ENCODE measurements at places on chromosomes 5 and 9. TPM values are rescaled to one million over a fixed set of nuclear protein-coding genes. Genes with fewer than 3 reads are reported as not detected.

The ST6GALNAC6 gene
- total RNA-seq, result 43.3 TPM

The LCN12 gene
- 2.9 TPM for total RNA-seq

The BHMT gene
- not detected for total RNA-seq

The CANX gene
- 504 TPM for total RNA-seq

The HTR4 gene
- 0.22 TPM for total RNA-seq

The CACNA1B gene
- total RNA-seq, result 0.41 TPM

The MRPL36 gene
- 62.3 TPM for total RNA-seq

The USP20 gene
- total RNA-seq, result 14.0 TPM

The MYOT gene
- total RNA-seq, result 22.4 TPM

The SLCO4C1 gene
- total RNA-seq, result 0.08 TPM

The SOHLH1 gene
- not detected for total RNA-seq

The PTPRD gene
- 13.3 TPM for total RNA-seq

The POU5F2 gene
- total RNA-seq, result 0.32 TPM

The CNTNAP3B gene
- total RNA-seq, result 6.8 TPM

The ST8SIA4 gene
- 3.4 TPM for total RNA-seq

The PCDHGB6 gene
- 5.9 TPM for total RNA-seq

The LRRC19 gene
- not detected for total RNA-seq

The NUDT12 gene
- total RNA-seq, result 10.4 TPM

The SLC34A1 gene
- total RNA-seq, result not detected

The PSAT1 gene
- total RNA-seq, result 1.4 TPM

The TRIM36 gene
- total RNA-seq, result 0.19 TPM

The SGCD gene
- total RNA-seq, result 75.2 TPM

The KIF20A gene
- total RNA-seq, result 0.84 TPM

The NEURL1B gene
- 37.1 TPM for total RNA-seq

The MEGF10 gene
- 0.43 TPM for total RNA-seq

The CSF1R gene
- 21.9 TPM for total RNA-seq

The SAP30L gene
- 39.2 TPM for total RNA-seq

The HNRNPA0 gene
- total RNA-seq, result 12.1 TPM

The MARCOL gene
- not detected for total RNA-seq

The F2RL2 gene
- total RNA-seq, result 0.14 TPM

The BSPRY gene
- 0.35 TPM for total RNA-seq

The FSTL4 gene
- not detected for total RNA-seq

The LRRC26 gene
- not detected for total RNA-seq

The SAPCD2 gene
- 0.22 TPM for total RNA-seq

The PRR16 gene
- 12.7 TPM for total RNA-seq

The CAPSL gene
- not detected for total RNA-seq

The AHRR gene
- 2.1 TPM for total RNA-seq

The GRXCR2 gene
- 5.5 TPM for total RNA-seq
